CD4-positive, alpha-beta T cell treated with Interferon gamma for 1 hour (primary cell): ENCODE measurements at places on chromosomes 7 and 10.

DNA sequence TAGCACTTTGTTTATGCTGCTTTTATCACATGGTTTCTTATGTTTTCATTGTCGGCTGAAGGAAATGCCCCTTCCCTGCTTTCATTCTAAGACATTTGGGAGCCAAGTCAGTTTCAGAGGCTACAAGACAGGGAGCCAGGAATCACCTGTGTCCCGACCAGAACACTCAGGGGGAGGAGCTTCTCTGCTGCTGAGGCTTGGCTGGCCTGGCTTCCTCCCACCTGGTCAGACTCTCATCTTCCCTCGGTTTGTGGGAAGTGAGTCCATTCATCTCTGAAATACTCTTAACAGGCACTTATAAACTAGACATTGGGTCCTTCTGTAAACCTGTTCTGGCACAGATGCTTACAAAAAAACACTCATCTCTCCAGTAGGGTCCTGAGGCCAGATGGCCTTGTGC, 19.6 kb upstream of the GOLGA7B start:
- no peak for DNase-seq

GRCh38 chr10:7161484-7162250, 249.2 kb downstream of the SFMBT2 start:
- no peak for DNase-seq

GRCh38 chr10:116740971-116741370, 1.4 kb downstream of the HSPA12A start:
- DNase-seq: no peak

DNA sequence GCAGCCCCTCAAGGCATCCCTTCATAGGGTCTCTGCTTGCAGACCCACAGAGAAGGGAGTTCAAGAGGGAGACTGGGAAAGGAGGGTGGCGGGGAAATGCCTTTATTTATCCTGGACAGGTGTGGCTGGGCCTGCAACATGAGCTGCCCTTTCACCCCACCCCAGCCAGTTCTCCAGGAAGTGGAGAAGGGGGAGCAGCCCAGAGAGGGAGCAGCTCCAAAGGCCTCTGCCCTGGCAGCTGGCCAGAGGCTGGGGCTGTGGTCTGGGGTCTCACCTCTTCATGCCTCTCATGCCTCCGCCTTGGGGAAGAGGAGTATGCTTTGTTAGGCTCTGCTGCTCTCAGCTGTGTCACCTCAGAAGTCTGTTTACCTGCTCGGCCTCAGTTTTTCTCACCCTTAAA, 3.1 kb downstream of the LDB3 start:
- DNase-seq: no peak

DNA sequence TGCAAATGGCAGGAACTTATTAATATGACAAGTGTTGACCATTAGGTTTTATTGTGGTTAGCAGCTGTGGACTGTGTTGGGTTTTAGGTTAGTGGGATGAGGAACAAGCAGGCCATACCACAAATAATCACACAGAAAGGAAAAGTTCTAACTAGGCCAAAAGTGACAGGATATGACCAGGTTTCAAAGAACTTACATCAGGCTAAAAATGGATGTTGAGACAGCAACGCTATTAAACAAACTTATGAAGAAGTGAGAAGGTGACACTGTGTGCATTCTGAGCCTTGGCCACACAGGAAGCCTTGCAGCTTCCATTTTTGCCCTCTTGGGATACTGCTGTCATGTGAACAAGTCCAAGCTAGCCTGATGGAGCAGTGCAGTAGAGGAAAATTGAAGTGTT, 568.8 kb downstream of the HTR7 start:
- DNase-seq: no peak

- DNase-seq: peak; percentile 11
These were observed at the start of gene ARHGAP22 for GRCh38 chr10:48604991-48605508. TSS of gene ARHGAP22 (minus strand) at chr10:48605073. CDS start at chr10:48604796, 277 bp downstream.

GRCh38 chr10:33880291-33880690, 545.8 kb upstream of the NRP1 start:
- DNase-seq: no peak

GRCh38 chr7:36686499-36686898, 37.8 kb downstream of the AOAH start:
- DNase-seq: no peak

DNA sequence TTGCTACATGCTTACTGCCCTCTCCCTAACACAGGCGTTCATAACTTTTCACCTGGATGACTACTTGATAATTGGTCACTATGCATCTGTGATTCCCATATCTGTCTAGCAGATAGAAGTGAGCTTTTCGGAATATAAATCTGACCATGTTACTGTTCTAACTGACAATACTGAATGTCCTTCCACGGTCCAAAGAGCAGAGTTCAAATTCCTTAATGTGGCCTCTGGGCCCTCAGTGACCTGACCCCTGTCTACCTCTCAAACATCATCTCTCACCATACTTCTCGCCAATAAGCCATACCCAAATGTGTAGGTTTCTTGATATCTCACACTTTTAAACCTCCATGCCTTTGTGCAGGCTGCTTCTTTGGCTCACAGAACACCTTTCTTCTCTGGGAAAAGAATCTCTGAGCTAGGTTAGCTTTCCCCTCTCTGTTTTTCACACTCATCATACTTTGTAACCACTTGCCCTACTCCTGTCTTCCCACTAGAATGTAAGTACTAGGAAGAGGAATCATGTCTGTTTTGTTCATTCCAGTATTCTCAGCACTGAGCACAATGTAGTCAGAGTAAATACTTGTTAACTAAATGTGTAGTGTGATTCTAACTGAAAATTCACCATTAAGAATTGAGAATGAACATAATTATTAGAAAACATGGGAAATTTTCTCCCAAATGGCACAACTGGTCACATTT, 39.2 kb upstream of the LRRC17 start:
- no peak for DNase-seq

GRCh38 chr10:123101872-123102271, 33.9 kb upstream of the HMX3 start:
- no peak for DNase-seq

- peak; percentile 35 for DNase-seq
These were observed 699 bp downstream of the CLIP2 start for GRCh38 chr7:74289659-74290552.

GRCh38 chr10:49290131-49290530, 8.8 kb upstream of the C10orf71 start:
- DNase-seq: no peak

GRCh38 chr7:101119876-101120275, 7.0 kb upstream of the SERPINE1 start:
- DNase-seq: no peak

- DNase-seq: no peak
These were observed 19.5 kb upstream of the RHEB start for GRCh38 chr7:151539088-151539671.

DNA sequence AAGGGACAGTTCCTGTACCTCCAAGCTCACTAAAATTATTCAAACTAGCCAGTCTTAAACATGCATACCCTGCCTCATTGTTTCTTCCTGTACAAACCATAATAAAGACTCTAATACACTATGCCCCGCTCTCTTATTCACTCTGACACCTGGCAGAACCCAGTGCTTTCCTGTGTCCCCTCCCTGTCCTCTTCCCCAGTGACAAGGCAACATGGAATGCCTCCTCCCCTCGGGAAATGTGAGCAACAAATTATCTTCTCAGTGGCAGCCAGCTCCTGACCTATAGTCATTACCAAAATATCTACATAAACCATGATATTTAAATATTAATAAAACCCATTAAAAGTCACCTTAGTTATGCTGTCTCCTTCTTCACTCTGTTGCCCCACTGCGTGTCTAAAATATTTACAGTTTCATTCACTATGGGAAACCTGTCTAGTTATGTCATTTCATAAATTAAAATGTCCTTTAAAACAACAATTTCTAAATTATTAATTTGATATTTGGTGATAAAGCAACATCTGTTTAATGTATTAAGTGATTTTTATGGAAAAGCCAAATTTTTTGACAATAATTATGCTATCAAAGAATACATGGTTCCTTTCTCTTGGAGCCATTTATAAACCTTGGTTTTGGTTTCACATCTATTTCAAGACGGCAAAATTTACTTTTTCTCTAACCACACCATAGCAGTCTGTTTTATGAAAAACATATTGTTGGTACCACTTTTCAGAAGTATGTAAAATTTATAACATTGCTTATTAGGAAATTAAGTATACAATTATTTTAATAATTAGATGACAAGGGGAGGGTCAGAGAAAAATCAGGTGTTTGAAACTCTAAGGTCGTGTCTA, 1355.2 kb downstream of the XPNPEP1 start:
- no peak for DNase-seq

- DNase-seq: no peak
These were observed 626.5 kb upstream of the GALNT17 start for GRCh38 chr7:70505468-70505867.

DNA sequence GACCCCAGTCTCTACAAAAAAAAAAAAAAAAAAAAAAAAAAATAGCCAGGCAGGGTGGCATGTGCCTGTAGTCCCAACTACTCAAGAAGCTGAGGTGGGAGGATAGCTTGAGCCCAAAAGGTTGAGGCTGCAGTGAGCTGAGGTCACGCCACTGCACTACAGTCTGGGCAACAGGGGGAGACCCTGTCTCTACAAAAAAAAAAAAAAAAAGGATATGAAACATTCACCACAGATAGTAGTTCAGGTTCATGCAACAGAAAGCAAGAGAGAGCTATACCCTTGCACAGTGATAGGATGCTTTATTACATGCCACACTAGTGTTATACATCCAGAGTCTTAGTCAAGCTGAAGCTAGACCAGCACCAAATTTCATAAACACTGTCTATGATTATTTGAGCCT, 148.4 kb upstream of the KAT6B start:
- DNase-seq: no peak
